BJ (cell line): ENCODE measurements at places on chromosomes 11 and 22.

DNA sequence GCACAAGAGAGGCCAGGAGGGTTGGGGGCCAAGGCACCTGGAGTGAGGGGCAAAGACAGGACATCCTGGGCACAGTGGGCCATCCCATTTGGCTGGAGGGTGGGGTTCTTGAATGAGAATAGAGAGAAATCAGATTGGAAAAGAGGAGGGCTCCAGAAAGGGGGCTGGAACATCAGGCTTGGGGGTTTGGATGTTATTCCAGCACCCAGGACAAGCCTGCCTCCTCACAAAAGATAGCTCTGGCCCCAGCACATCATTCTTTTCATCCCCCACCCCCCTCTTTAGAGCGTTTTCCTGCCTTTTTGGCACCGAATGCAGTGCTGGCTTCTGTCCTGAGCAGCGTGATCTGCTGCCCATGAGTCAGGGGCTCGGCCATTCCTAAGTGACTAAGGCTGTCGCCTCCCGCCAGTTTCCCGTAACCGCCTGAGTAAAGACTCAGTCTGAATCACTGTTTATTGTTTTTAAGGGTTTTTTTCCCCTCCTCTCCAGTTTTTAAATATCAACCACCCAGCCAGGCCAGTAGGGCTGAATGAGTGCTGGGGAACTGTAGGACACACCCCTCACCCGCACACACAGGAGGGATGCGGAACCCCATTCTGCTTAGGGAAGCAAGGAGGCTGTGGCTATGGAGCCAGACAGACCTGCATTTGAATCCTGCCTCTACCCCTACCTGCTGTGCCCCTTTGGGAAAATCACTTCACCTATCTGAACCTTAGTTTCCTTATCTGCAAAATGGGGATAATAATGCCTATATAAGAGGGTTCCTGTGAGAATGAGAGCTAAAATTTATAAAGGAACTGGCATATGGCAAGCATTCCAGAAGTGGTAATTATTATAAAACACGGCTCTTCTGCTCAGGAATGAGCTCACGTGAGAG is 32.4 kb upstream of the NAV2 start:
- peak; percentile 97 for DNase-seq

DNA sequence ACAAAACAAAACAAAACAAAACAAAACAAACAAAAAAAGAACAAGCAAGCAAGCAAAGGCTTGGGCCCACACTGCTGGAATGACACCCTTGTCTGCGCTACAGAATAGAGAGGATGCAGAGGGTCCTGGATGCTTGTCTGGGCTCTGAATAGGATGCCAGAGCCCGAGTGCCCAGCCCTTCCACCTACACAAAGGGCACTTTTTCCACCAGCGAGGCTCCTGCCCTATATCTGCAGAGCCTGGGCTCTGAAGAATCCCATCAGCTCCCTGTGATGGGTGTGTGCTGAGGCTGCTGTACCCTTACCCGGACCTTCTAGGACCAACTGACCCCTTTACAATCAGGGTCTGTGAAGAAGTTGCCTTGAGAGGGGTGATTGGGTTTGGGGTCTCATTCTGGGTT is 221.2 kb downstream of the DSCAML1 start:
- DNase-seq: no peak

- no peak for DNase-seq
Measured at GRCh38 chr22:35407362-35407761, 7.4 kb downstream of the MCM5 start.

- no peak for DNase-seq
Measured at GRCh38 chr11:86715611-86716010, 43.2 kb upstream of the ME3 start.

GRCh38 chr11:37026326-37026725 is 428.3 kb upstream of the RAG2 start:
- DNase-seq: no peak

GRCh38 chr11:10503777-10504480 is 37.1 kb downstream of the RNF141 start:
- no peak for DNase-seq

DNA sequence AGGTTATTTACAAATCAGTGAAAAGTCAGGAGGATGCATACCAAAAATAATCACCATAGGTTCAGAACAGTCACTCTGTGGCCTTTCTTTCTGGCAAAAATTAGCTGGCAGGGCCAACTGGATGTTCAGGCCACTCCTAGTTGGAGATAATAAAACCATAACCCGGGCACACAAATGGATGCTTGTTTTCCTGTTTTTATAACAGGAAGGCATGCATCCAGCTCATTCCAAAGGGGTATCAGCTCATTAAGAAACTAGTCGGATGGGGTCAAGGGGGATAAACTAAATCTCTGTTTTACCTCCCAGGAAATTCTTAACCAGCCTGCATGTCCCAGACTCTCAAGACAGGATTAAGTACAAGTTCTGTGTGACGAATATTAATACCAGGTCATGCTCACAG is 81.0 kb downstream of the FBXO7 start:
- no peak for DNase-seq

DNA sequence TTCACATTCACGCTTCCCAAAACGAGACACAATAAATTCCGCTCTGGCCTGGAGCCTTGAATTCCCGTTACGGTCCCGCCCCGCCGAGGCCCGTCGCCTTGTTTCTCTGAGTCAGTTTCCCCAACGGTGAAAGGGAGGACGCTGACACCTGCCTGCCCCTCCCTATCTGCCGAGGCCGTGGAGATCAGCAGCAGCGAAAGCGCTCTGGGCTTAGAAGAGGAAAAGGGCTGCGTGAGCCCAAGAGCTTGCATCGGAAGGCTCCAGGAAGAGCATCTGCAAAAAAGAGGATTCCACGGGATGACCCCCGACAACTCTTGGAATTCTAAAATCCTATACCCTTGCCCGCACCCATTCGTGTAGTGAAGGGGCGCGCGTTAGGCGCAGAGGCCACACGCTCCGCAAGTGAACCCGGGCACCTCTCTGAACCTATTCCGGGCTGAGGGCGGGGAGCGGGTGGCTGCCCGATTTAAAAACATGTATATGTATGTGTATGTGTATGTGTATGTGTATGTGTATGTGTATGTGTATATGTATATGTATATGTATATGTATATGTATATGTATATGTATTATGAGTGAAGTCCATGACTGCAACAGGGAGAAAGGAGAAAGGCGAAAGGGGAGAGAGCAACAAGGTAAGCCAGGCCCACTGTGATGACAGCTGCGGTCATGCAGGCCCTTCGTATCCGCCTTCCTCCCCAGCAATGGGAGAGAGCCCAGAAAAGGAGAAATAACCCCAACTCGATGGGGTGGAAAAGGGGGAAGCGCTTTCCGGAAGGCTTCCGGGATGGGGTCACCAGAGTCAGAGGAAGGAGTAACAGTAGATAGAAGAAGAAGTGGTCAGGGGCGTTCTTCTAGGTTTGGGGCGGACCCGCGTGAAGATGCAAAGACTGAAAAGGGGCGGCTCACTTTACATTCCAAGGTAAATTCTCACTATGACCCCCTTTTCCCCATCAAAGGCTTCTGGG is 948 bp upstream of the MRTFA start:
- DNase-seq: no peak

DNA sequence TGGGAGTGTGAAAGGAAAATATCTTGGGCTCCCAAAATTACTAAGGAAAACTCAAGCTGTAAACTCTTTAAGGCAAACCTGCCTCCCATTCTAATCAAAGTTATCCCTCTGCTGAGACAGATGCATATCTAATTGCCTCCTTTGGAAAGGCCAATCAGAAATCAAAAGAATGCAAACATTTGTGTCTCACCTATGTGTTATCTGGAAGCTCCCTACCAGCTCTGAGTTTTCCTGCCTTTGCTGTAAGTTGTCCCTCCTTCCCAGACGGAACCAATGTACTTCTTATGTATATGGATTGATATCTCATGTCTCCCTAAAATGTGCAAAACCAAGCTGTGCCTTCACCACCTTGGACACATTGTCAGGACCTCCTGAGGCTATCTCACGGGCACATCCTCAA is 95.8 kb downstream of the AASDHPPT start:
- no peak for DNase-seq

GRCh38 chr11:121154486-121155314 is 53.7 kb downstream of the TECTA start:
- no peak for DNase-seq

GRCh38 chr11:112538534-112539280 is 278.0 kb upstream of the PLET1 start:
- DNase-seq: no peak

GRCh38 chr11:123388640-123389039 is 41.4 kb upstream of the GRAMD1B start:
- no peak for DNase-seq

DNA sequence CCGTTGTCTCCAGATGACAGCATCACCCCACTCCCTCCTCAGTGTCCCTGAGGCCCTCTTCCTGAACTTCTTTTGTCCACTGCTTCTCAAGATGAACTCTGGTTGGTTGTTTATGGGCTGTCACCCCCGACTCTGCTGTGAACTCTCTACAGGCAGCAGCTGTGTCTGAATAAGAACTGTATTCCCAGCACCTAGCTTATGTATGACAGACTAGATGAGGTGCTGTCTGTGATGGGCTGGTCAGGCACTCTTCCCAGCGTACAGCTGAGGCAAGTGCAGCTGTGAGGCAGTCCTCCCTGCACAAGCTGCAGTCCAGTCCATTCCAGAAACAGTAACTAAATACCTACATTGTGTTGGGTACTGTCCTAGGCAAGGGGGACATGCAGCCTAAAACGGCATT is 111.4 kb upstream of the PITPNB start:
- no peak for DNase-seq

DNA sequence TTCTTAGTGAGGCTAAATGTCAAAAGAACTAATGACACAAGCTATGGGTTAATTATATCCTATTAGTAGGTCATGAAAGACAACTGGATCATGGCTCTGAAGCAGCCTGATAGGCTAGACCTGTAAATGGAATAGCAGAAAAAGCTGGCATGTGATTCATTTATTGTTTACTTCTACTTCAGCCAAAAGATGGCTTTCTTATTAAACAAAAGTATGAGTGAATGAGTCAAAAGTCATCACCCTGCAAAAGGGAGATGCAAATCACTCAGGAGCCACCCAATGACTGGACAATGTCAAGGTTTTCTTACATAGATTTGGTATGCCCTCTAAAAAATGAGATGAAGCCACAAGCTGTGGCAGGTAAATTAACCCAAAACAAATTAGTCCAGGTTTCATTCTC is 138.0 kb downstream of the TRPC6 start:
- no peak for DNase-seq

- DNase-seq: no peak
Measured at GRCh38 chr11:1054143-1055108, 17.9 kb upstream of the MUC6 start.

DNA sequence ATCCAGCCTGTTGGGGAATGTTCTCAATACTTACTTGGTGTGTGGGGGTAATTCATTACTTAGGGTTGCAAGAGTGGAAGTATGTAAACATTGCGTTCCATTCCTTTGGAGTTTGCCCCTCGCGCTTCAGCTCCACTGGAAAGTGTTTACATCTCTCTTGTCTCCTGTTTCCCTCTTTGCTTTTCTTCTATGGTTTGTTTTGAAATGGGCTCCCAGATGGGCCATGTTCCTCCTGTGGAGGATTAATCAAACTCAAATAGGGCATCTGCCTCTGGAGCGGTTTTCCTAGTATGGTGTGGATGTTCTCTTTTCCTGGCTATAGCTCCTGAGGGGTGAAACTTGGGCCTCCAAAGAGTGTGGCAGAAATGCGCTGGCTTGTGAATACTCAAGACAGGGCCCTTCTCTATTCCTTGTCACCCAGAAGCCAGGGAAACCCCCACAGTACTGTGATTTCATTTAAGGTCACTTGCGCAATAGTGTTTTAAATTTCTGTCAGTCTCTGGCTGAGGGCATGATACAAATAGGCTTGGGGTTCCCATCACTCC is 51.9 kb downstream of the CD44 start:
- DNase-seq: no peak

DNA sequence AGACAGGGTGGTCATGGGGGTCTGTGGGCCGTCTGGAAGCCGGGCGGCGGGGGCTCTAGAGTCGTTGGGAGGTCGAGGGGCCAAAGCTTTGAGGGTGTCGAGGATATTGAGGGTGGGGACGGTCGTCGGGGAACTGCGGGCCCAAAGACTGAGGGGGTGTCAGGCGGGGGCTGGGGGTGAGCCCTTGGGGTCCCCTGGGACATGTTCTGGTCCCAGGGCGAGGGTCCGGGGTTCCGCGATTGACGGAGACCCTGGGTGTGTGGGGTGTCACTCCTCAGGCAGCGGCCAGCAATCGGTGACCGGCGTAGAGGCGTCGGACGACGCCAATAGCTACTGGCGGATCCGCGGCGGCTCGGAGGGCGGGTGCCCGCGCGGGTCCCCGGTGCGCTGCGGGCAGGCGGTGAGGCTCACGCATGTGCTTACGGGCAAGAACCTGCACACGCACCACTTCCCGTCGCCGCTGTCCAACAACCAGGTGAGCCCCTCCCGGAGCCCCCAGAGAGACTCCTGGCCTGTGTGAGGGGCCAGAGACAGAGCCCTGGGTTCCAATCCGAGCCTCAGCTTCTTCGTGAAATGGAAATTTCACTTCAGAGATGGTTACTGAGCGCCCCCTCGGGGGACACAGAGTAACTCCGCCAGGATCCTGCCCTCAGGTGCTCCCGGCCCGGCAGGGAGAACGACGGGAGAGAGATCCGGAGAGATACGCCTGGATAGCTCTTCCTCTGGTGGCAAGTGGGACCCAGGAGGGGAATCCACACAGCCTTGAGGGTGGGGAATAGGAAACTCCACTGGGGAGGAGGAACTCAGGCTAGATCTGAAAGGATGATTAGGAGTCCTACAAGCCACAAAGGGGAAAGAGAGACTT is 714 bp downstream of the SDF2L1 start:
- DNase-seq: no peak

DNA sequence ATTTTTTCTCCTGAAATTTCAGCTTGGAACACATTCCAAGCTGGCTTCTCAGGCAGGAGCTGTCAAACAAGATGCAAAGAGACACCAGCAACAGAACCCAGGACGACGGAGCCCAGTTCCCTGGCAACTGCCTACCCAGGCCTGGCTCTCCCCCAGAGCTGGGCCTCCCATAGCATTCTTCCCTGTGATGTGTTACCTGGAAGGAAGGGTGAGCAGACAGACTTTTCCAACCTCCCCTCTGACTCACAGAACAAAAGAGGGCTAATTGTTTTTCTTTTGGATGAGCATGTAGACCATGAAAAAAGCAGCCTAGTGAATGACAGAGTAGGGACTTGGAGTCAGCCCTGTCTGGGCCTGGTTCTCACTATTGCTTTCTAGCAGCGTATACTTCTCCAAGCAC is 55.3 kb upstream of the BMAL1 start:
- no peak for DNase-seq

- DNase-seq: no peak
Measured at GRCh38 chr11:33320814-33321330, 63.7 kb downstream of the HIPK3 start.

DNA sequence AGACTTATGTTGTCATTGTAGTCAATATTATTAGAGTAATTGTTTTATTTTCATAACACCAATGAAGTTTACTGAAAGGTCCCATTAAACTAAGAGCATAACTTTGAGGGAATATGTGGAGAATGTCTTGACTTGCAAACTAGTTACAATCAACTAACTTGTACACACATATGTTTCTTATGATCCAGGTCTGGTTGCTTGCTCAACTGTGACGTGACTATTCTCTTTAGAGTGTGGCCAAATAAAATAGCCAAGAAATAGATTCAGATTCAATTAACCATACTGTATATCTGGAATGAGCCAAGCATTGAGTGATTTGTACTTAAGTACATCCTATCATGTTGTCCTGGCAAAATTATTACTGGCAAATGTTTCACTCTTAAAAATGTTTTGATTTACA is 101.7 kb downstream of the METTL15 start:
- DNase-seq: peak; percentile 30
